ENCODE measurements at places on chromosomes 2 and 18. TPM values are rescaled to one million over a fixed set of nuclear protein-coding genes. Genes with fewer than 3 reads are reported as not detected.

PLEKHH2 gene
- total RNA-seq: 2.8 TPM

CAPN14 gene
- under 0.01 TPM for total RNA-seq

ANKRD29 gene
- 5.8 TPM for total RNA-seq

GKN1 gene
- total RNA-seq: not detected

FN1 gene
- total RNA-seq: 3,000 TPM

ZAP70 gene
- not detected for total RNA-seq

SMYD1 gene
- total RNA-seq: 1.6 TPM

DCDC2C gene
- total RNA-seq: not detected

SH3BP4 gene
- total RNA-seq: 53.3 TPM

KIAA2012 gene
- total RNA-seq: not detected

GALR1 gene
- not detected for total RNA-seq

DNA sequence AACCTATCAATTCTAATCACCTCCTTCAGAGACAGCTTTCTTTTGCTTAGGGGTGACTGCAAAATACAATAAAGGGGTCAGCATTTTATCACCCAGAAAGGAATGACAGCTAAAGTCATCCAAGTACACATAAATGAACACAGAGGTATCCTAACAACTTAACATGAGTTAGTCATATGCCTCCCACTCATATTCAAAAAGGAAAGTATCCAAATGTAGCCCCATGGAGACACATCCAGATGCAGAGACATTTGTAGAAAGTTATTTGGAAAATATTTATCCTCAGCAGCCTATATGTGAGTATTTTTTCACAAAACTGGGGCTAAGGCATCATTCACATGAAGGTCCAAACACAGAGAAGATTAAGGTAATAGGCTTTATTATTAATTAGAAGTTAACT, 1579.7 kb upstream of the SLC39A10 start:
- no peak for DNase-seq

DNA sequence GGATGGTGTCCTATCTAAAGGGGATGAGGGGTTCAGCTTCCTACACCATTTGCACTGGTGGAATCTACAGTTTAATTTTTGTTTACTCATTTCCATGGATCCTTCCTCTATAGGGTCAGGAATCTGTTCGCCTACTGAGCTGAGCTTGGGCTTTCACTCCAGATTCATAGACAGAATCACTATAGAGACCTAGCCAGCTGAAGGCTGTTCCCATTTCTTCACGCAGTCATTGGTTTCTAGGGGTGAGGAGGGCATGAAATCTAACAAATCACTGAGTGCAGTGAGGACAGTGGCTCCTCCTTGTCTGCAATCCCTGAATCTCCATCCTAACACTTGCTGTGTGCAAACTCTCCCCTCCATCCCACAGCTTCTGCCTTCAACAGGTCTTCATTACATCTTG, 578.5 kb downstream of the TSN start:
- no peak for DNase-seq

- peak; percentile 66 for DNase-seq
Observed at GRCh38 chr2:144452169-144452988, 67.5 kb downstream of the ZEB2 start.

DNA sequence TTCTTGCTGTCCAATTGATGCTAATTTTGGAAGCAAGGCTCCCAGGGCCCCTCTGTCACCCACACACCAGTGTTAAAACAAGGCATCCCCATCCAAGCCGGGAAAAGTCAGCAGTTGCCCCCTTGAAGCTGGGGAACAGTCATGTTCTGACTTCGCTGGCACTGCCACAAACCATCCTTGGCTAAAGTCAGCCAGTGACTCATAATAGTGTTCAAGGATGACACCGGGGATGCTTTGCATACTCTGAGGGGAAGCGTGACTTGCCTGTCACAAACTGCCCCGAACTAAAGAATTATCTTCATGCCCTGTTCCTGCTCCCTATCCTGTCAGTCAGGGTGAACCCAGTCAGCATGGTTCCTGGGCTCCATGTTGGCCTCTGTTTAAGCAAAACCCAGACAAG, 37.0 kb downstream of the TGFA start:
- no peak for DNase-seq

DNA sequence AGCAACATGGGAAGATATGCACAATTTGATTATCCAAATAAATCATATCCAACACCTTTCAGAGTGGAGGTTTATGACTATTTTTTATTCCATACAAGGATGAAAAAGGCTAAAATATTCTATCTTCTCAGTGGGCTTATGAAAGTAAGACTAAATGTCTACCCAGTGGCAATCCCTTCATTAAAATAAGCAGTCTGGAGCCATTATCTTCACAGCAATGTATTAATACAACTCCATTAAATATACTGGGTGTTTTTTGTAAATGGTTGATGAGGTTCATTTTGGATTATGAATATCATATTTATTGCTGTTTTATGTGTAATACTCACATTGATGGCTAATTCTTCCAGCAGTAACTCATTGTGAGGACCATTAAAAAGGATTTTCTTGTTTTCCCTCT, 352.7 kb upstream of the SOX11 start:
- DNase-seq: no peak

- DNase-seq: no peak
Observed at GRCh38 chr18:57077005-57077765, 69.7 kb upstream of the BOD1L2 start.

DNA sequence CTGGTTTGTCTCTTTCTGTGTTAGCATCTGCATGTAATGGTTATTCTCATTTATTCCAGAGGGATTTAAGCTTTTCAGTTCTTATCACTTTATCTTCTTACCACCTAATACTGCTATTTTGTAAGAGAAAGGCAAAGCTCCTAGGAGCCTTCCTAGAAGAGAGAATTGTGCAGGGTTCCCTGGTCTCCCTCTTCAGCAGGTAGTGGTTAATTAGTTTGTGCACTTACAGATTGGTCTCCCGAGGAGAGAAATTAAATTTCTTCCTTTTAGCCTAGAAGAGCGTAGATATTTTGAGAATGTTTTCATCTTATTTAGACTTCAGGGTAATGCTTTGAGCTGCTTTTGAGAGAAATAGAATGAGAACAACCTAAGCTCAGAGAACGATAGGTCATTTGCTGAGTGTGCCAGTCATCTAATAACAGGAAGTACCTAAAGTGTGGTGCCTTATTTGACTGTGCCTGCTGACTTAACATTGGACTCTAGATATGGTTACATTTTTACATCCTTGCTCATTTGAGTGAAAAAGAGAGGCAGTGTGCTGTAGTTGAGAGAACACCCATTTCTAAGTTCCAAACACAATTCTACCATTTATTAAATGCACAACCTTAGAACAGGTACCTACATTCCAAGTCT, 651.4 kb downstream of the STK39 start:
- DNase-seq: no peak

DNA sequence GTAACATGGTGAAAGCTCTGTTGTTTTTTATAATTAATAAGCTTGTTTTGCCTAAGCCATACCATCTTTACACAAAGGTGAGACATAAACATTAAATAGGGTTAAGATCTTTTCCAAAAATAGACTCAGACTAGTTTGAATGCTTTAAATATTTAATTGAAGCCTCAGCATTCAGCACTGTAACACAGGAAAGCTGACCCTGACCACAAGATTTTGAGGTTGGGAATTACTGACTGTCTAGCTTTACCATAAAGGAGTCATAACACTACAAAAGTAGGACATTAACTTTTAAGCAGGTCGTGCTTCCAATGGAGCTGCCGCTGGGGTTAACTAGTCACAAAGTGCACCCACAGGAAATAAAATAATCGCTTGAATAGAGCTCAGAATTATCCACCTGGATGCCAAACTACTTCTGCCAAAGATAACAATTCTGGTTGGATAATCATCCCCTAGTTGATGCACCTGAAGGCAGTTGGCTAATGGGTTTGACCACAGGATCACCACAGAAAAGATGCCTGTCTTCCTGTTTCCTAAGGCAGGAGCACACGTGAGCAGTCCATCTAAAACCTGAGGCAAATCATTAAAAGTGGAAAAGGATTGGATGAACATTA, 106.2 kb downstream of the COBLL1 start:
- DNase-seq: no peak

- no peak for DNase-seq
Observed at GRCh38 chr2:26555246-26556133, 77.6 kb upstream of the OTOF start.

DNA sequence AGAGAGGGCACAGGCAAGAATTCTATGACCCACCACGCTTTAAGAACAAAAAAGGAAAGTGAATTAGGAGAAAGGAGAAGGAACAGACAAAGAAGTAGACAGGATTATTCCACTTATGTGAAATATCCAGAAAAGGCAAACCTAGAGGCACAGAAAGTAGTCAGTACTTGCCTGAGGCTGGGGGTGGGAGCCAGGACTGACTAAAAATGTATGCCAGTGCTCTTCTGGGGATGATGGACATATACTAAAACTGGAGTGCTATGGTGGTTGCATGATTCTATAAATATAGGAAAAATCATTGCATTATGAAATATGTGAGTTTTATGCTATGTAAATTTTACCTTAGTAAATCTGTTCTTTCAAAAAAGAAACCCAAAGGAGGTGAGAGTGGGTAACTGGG, 73.9 kb upstream of the TTN start:
- no peak for DNase-seq

DNA sequence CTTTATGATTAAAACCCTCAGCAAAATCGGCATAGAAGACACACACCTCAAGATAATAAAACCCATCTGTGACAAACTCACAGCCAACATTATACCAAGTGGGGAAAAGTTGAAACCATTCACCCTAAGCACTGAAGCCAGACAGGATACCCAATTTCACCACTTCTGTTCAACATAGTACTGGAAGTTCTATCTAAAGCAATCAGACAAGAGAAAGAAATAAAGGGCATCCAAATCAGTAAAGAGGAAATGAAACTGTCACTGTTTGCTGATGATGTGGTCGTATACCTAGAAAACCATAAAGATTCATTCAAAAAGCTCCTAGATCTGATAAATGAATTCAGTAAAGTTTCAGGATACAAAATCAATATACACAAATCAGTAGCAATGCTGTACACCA, 16.4 kb upstream of the RPRD1A start:
- DNase-seq: no peak

DNA sequence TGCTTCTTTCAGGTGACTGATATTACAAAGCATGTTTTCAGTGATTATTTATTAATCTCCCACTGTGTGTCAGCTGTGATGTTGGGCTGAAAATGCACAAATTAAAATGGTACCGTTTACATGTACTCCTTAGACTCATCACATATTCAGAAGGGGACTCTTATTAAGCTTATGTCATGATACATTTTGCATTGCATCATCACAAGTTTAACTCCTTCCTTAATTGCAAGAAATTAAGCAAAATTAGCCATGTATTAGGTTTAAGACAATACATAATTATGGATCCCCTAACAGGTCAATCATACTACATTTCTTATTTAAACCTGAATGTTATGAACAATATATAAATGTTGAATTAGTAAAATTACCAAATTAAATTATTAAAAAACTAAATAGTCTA, 899.1 kb downstream of the TMEM182 start:
- DNase-seq: no peak

- no peak for DNase-seq
Observed at GRCh38 chr2:56682397-56682760, 498.6 kb downstream of the CCDC85A start.

- DNase-seq: no peak
Observed at GRCh38 chr18:76357585-76358260, 137.3 kb downstream of the ZNF516 start.

- no peak for DNase-seq
Observed at GRCh38 chr2:120972286-120972685, 236.6 kb downstream of the GLI2 start.

DNA sequence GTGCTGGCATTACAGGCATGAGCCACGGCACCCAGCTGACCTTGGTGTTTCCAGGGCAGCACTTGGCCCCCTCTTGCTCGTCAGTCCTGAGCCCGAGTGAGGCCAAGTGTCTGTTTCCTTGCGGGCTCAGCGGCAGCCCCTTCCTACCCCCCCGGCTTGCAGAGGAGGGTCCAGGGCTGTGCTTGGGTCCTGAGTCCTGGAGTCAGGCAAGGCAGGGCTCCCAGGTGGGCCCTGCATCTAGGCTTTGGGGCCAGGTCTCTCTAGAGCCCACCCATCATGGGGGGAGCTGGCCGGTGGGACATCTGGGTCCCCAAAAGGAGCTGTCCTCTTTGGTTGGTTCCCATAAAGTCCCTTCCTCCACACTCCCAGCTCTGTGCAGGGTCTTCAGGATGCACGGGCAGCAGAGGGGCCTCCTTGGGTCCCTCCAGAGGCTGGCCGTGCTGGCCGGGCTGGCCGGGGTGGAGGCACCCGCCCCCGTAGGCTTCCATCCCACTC, 63.7 kb upstream of the HPCAL1 start:
- DNase-seq: no peak

DNA sequence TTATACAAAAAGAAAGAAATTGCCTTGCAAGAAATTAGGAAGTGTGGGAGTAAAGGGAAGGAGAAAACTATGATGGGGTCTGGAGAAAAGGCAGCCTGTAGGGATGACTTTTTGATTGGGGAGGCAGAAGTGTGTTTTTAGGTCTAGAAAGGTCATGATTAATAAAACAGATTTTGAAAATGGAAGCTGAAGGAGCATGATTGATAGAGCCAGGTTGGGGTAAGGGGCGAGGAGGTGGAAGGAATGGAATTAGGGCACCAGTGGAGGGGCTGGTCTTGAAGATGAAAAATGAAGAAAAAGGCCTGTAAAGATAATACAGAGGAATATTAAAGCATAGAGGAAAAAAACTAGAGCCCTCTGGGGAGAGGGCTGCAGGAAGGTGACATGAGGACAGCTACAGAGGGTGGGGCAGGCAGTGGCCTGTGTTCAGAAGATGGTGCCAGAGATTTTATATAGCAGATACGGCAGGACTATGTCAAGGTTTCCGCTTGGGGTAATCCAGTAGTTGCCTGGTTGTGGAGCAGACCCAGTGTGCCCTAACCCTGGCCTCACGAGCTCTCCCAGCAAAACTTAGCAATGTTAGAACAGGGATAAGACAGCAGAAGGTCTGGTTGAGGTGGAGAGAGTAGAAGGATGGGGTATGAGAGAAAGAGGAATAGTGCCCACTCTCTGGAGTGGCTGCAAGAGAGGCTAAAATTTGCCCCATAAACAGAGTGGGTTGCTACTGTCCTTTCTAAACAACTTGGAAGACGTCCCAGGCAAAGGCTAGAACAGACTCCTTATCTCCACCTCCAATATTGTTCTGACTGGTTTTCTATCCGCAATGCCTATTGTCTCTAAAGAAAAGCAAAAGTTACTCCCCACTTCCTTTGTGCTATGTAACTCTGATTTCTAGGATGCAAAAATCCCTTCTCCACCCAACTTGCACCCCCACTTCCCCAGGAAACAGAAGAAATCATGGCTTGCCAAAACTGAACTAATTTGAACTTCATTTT, 287.3 kb downstream of the AGPS start:
- no peak for DNase-seq

DNA sequence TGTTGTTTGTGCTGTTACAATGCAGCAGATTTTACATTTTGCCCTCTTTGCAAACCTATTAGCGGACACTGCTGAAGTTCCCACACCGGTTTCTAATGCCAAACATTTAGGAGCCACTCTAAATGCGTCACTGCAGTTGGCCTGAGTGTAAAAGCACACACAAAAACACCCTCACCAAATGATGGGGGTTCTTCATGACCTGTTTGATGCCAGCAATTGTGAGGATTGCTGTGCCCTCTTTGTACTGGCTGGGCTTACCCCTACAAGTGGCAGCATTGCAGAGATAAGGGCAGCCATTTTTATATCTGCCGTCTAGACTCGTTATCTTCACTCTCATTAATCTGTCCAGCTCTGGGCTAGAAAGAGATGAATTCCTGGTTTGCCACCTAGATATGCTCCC, 85.3 kb downstream of the NRP2 start:
- no peak for DNase-seq

- DNase-seq: peak; percentile 6
Observed at GRCh38 chr2:148209603-148210002, 188.7 kb downstream of the MBD5 start.

GRCh38 chr18:56659111-56659510, 8.0 kb downstream of the WDR7 start:
- DNase-seq: no peak

GRCh38 chr2:191474464-191474863, 203.5 kb upstream of the NABP1 start:
- DNase-seq: no peak
